ENCODE measurements at places on chromosomes 16 and 17.

- DNase-seq = no peak
Measured at GRCh38 chr17:74491626-74492025, 25.2 kb downstream of the CD300A start.

- DNase-seq = peak; percentile 86
Measured at GRCh38 chr17:44308320-44308818, at the start of gene RUNDC3A. Gene RUNDC3A (plus strand): TSS chr17:44308601. CDS start chr17:44308833, 232 bp downstream.

DNA sequence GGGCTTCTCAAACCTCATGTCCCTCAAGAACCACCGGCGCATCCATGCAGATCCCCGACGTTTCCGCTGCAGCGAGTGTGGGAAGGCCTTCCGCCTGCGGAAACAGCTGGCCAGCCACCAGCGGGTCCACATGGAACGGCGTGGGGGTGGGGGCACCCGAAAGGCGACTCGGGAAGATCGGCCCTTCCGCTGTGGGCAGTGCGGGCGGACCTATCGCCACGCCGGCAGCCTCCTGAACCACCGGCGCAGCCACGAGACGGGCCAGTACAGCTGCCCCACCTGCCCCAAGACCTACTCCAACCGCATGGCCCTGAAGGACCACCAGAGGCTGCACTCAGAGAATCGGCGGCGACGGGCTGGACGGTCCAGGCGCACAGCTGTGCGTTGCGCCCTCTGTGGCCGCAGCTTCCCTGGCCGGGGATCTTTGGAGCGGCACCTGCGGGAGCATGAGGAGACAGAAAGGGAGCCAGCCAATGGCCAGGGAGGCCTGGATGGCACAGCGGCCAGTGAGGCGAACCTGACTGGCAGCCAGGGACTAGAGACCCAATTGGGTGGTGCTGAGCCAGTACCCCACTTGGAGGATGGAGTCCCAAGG lies 5.9 kb downstream of the ZNF646 start:
- no peak for DNase-seq

GRCh38 chr16:72927199-72928089 lies 120.5 kb downstream of the ZFHX3 start:
- no peak for DNase-seq

- peak; percentile 16 for DNase-seq
Measured at GRCh38 chr17:17757391-17757791, 76.1 kb downstream of the RAI1 start.

GRCh38 chr16:1481906-1482835 lies 6.6 kb downstream of the PTX4 start:
- DNase-seq = no peak

DNA sequence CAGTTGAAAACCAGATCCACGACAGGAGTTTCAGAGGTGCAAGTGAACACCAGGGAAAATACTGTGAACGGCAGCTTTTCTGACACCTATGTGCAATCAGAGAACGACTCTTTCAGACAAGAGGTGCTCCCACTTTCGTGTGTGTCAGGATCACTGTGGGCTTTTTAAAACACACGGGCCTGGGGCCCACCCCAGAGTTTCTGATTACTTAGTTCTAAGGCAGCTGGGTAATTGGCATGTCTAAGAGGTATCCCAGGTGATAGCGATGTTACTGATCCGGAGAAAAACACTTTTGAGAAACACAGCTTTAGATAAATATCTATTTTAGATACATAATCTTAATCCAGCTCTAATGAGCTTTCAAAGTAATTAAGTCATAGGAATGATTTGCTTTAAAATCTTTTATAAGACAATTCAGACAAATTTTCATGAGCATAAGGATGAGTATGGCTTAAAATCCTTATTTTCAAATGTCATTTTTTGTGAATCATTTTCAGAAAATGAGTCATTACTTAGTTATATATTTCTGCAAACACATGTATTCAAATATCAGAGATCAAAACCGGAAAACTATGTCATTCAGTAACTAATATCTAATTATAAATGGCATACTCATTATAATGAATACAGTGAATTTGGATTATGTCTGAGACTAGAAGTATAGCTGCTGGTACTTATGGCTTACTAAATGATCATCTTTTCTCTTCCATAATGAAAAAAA lies 217.9 kb upstream of the PSMD7 start:
- no peak for DNase-seq

DNA sequence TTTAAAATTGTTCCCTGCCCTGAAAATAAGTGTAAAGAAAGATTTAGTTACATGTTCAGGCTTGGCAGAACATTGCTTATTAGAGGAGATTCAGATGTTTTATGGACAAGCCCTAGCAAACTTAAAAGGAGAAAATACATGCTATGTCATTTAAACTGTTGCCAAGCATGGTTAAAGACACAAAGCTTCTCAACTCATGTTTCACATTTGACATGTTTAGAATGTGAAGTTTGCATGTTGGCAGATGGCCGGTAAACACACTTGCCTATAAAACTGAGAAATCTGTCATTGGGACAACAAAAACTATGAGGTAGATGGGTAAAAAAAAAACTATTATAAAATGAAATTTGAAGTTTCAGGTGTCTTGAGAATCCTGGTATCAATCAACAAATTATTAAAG lies 5.8 kb downstream of the KRTAP29-1 start:
- DNase-seq = no peak

GRCh38 chr17:2928294-2928890 lies 132.2 kb downstream of the RAP1GAP2 start:
- no peak for DNase-seq

DNA sequence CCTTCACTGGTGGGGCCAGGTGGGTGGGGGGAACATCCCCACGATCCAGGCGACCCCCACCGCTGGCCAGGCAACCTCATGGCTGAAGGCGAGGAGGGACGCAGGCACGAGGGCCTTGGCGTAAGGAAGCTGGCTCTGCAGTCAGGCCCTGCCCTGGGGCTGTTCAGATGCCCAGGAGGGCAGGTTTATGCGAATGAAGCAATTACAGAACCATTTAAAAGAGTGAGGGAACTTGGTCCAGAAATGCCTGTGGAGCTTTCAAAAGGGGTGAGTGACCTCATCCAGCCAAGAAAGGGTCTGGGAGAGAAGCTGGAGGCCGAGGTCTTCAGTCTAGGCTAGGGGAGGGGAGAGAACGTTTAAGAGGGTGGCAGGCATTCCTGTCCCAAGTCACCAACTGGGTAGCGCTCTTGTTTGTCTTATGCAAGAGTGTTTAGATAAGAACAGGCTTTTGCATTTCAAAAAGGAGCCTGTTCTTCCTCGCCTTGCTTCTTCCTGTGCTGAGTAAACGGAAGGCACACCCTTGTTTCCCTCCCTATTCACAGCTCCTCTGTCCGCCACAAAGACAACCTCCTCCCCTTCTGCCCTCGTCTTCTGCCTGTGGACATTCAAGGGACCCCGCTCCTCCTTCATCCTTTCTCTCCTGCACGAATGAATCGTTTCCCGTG lies 183.5 kb upstream of the SDK2 start:
- DNase-seq = no peak

- no peak for DNase-seq
Measured at GRCh38 chr16:86251682-86252081, 258.6 kb upstream of the FOXF1 start.

DNA sequence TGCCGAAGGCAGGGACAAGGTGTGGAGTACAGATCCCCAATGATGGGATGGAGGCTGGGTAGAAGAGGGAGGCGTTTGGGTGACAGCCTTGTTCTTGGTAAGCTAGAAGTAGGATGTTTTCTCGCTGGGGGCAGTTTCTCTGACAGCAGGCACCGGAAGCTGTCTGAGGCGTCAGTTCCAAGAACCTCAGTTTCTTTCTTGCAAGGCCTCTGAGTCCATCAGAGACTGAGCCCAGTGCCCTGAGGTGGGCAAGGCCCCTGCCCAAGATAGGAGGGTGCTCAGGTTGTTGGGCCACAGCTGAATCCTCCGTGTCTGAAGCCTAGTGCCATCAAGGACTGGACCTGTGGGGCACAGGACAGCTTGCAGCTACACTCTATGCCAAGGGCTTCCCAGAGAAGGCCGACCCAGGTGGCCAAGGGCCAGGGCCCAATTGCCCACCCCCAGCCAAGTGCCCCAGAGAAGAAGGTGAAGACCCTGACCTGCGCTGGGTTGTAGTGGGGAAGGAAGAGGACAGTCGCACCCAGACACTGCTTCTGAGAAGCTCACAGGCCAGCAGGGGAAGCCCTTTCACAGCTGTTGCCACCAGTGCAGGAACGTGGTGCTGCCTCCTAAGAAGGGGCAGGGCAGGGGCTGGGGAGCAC lies 13.1 kb downstream of the CYB5D2 start:
- no peak for DNase-seq

All from activated CD4-positive, alpha-beta T cell treated with anti-CD3 and anti-CD28 coated beads, Interleukin-2, amount 50 U/mL, for 48 hours (primary cell).